Right forelimb (tissue), 1 donor: ENCODE measurements at places on chromosomes 16 and 17.

DNA sequence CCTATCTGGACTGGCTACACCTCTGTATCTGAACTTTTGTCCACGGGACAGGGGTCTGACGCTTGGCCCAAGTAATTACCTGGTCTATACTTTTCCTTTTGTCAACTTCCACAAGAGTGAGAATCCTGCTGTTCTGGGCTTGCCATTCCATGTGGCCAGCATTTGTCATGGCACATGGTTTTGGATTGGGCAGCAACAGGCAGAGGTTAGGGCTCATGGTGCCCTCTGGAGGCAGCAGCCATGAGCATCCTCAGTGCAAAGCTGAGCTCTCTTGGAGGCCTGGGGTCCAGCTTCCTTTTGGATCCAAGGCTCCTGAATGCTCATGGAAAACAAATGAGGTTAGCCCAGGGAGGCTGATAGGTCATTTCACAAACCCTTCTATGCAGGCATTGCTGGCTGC lies 7.5 kb upstream of the EDC4 start:
- no peak for DNase-seq

- no peak for DNase-seq
Measured at GRCh38 chr17:74433421-74434121, 1.7 kb downstream of the GPRC5C start.

- DNase-seq, result no peak
Measured at GRCh38 chr17:74522381-74523105, 8.7 kb downstream of the CD300LB start.

DNA sequence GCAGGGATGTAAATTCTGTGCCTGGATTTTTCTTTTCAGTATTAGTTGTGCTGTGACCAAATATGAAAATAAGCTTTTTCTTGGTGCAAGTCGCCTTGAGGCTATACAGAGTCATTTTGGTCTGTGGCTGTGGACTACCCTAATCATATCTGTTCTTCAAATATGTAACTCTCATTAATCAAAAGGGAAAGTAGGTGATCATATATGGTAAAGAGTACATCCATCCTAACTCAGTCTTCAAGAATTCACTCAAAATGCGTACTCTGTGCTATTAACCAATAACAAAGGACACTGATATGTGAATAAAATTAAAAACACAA lies 2.6 kb downstream of the CPD start:
- no peak for DNase-seq
